Activated T-cell treated with anti-CD3 and anti-CD28 coated beads for 1 hour (primary cell): ENCODE measurements at places on chromosomes 2 and 18.

- no peak for DNase-seq
Observed at GRCh38 chr18:58394046-58394445, 234.8 kb downstream of the ALPK2 start.

GRCh38 chr2:33383855-33384598 is 92.4 kb upstream of the RASGRP3 start:
- DNase-seq: no peak

DNA sequence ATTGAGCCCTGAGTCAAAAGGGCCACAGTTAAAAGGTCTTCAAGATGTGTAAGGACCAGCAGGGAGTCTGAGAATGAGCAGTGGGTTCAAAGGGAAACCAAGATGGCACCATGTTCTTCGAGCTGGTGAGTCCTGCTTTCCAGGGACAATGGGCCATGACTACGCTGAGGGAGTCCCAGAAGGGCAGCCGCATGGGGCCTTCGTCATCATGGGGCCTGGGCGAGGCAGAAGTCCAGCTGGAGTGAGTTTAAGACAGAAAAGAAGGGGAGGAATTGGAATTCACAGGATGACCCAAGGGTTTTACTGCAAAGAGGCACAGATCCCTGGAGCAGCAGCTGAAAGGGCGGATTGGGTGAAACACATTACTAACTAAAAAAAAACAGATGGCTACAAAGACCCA is 340.8 kb upstream of the MYT1L start:
- no peak for DNase-seq

DNA sequence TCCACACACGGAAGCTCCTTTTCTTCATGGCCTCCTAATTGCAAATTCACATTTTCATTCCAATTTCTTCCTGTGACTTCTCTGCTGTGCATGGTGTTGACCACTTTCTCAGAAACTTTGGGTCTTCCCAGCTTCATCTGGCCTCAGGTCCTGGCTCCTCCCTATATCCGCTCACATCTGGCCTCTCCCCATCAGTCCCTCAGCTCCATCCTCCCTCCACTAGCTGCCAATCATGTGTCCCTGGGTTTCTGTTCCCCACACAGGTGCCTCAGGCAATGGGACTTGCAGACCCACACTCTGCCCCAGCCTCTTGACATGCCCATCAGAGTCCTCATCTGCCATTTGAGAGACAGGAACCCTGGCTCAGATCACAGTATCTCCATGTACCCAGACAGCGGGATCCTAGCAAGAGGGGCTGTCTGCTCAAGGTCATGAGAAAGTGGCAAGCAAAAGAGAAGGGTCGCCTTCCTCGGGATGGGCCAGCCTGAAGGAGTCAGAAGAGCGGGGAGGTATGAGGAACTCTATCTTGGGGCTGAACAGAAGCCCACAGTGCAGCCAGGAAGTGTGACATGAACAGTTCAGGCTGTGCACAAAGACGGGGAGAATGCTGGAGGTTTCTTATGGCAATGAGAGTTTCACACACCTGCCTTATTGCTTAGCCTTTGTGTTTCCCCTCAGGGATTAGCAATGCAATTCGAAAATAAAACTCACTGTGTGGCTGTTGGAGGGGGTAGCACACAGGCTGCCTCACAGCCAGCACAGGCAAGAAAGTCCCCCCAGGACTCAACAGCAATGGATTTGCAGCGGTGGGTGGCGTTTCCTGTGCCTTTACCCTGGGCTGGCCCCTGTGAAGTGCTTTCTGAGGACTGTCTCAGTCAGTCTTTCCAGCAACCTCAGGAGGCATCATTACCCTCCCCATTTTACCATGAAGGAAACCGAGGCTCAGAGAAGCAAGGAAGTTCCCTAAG is 69.5 kb downstream of the COPS8 start:
- no peak for DNase-seq
